Cardiac muscle cell (in vitro differentiated cells and primary cell): ENCODE measurements at places on chromosomes 2 and 18.
A peak's percentile ranks its signal among the peaks of the same experiment; 100 is the strongest.

GRCh38 chr18:35047697-35048292 is 6.6 kb downstream of the MAPRE2 start:
- H3K36me3 ChIP-seq = no peaks in the 10 kb centered on the region
- H3K4me1 ChIP-seq = peaks cover 42% of the 10 kb centered on the region
- H3K4me3 ChIP-seq = no peak overlapping the region
- no peak for DNase-seq
- H3K27me3 ChIP-seq = no peaks in the 10 kb centered on the region
- H3K27ac ChIP-seq = no peak overlapping the region

GRCh38 chr2:85768713-85769112 is 14.9 kb downstream of the ATOH8 start:
- H3K4me1 ChIP-seq = peaks cover 67% of the 10 kb centered on the region
- no peaks in the 10 kb centered on the region for H3K36me3 ChIP-seq
- H3K27me3 ChIP-seq = no peaks in the 10 kb centered on the region
- DNase-seq = peak; percentile 75
- H3K4me3 ChIP-seq = no peak overlapping the region
- H3K27ac ChIP-seq = peak overlapping the region; percentile 85

DNA sequence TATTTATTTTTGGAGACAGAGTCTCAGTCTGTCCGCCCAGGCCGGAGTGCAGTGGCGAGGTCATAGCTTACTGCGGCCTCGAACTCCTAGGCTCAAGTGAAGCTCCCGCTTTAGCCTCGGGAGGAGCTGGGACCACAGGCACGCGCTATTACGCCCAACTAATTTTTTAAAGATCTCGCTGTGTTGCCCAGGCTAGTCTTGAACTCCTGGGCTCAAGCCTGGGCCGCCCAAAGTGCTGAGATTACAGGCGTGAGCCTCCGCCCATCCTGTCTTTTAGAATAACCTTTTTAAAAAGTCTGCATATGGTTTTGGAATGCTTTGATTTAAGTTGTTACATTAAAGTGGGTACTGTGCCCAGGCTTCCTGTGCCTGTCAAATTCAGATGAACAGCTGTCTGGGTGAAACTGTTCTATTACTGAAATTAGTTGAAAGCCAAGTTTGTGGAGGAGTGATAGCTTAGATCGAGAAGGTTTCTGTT is 944 bp downstream of the RAB3GAP1 start:
- peaks cover 17% of the 10 kb centered on the region for H3K4me1 ChIP-seq
- no peak for DNase-seq
- H3K4me3 ChIP-seq = peak overlapping the region; percentile 76
- no peaks in the 10 kb centered on the region for H3K36me3 ChIP-seq
- H3K27me3 ChIP-seq = no peaks in the 10 kb centered on the region

GRCh38 chr2:205032093-205032551 is 486.8 kb downstream of the PARD3B start:
- H3K27me3 ChIP-seq = no peaks in the 10 kb centered on the region
- no peak for DNase-seq
- no peaks in the 10 kb centered on the region for H3K36me3 ChIP-seq
- H3K27ac ChIP-seq = no peak overlapping the region

DNA sequence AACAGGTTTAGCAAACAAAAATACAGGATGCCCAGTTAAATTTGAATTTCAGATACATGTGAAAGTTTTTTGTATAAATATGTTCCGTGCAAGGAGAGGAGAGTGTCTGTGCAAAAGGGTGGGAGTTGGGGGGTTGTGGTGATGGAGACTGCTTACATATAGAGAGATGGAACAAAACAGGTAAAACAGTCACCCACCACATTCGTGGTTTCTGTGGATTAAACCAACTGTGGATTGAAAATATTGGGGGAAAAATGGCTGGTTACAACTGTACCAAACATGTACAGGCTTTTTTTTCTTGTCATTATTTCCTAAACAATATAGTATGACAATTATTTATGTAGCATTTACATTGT is 245.7 kb downstream of the TNS1 start:
- H3K27ac ChIP-seq = no peak overlapping the region
- DNase-seq = no peak
- no peak overlapping the region for H3K4me3 ChIP-seq
- no peaks in the 10 kb centered on the region for H3K36me3 ChIP-seq
